ACHN (cell line): ENCODE measurements at places on chromosomes 12 and 14.

DNA sequence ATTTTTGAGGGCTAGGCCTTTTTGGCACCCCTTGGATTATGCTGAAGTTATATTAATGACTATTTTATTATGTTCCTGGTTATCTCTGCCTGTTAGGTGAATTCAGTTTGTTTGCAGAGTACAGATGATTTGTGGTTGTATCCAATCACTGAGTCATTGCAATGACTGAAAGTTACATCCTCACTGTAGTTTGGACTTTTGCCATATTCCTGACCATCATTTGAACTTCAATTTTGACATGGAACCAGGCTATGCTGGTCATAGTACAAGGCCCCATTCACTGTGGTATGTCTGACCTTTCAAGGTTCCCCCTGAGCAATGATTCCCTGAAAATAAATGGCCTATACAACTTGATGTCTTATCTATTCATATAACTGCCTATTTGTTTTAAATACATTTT, 621.0 kb downstream of the CCER1 start:
- no peak for DNase-seq

DNA sequence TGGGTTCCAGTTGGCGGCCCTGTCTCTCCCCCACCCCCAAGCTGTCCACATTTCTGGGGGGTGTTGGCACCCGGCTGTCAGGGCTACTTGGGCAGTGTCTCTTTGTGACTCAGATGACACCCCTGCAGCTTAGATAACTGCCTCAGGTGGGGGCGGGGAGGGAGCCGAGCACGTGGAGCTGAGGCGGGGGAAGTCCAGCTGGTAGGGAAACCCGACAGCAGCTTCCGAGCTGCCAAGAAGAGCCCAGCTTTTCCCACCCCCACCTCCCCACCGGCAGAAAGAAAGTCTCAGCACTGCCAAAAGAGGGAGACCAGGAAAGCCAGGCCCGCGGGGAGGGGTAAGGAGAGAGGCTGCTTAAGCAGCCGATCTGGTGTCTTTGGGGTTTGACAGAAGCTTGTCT, 1.4 kb downstream of the LRTM2 start:
- no peak for DNase-seq

GRCh38 chr12:11884706-11885105, 186.0 kb upstream of the BCL2L14 start:
- peak; percentile 38 for DNase-seq

- no peak for DNase-seq
Measured at GRCh38 chr12:24751181-24751580, 197.7 kb downstream of the BCAT1 start.

DNA sequence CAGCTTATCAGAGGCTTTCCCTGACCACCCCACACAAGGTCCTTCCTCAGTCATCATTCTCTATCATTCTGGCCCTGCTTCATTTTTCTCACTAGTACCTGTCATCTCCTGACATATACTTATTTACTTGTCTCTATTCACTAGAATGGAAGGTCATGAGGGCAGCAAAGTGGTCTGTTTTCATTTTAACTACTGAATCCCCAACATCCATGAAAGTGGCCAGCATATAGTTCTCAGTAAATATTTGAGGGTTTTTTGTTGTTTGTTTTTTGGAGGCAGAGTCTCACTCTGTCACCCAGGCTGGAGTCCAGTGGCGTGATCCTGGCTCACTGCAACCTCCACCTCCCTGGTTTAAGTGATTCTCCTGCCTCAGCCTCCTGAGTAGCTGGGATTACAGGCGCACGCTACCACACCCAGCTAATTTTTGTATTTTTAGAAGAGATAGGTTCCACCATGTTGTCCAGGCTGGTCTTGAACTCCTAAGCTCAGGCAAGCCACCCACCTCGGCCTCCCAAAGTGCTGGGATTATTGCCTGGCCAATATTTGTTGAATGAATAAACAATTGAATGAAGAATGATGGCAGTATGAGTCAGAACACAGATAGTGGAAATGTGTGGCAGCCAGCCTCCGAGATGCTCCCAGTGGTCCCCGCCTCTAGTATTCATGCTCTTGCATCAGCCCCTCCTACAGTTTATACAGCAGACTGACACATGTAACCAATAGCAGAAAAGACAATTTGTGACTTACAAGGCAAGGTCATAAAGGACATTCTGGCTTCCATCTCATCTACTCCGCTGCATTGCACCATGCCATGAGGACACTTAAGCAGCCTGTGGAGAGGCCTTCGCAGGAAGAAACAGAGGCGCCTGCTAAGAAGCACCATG, 7.0 kb upstream of the ANO6 start:
- DNase-seq = no peak

- DNase-seq = no peak
Measured at GRCh38 chr12:131795690-131796410, 32.3 kb upstream of the MMP17 start.

GRCh38 chr14:102630405-102630804, 38.0 kb downstream of the RCOR1 start:
- DNase-seq = no peak
